ENCODE measurements at places on chromosomes 4 and X.

GRCh38 chrX:150694738-150695410, 1.7 kb downstream of the MTMR1 start:
- H3K4me1 ChIP-seq: peaks cover 10% of the 10 kb centered on the region
- peak; percentile 5 for DNase-seq
- H3K4me3 ChIP-seq: peak overlapping the region; percentile 58
- H3K27me3 ChIP-seq: no peaks in the 10 kb centered on the region
- no peaks in the 10 kb centered on the region for H3K36me3 ChIP-seq
- H3K27ac ChIP-seq: peak overlapping the region; percentile 96

- H3K27me3 ChIP-seq: no peaks in the 10 kb centered on the region
- H3K4me1 ChIP-seq: no peaks in the 10 kb centered on the region
- no peaks in the 10 kb centered on the region for H3K36me3 ChIP-seq
- H3K4me3 ChIP-seq: no peak overlapping the region
- H3K27ac ChIP-seq: no peak overlapping the region
Measured at GRCh38 chr4:184409911-184410692, 64.2 kb downstream of the IRF2 start.

GRCh38 chrX:48107717-48108116, 22.7 kb upstream of the SPACA5B start:
- peak; percentile 1 for DNase-seq
- no peak overlapping the region for H3K4me3 ChIP-seq
- no peaks in the 10 kb centered on the region for H3K27me3 ChIP-seq

- no peaks in the 10 kb centered on the region for H3K27me3 ChIP-seq
- no peak overlapping the region for H3K4me3 ChIP-seq
- H3K36me3 ChIP-seq: no peaks in the 10 kb centered on the region
- DNase-seq: peak; percentile 7
Measured at GRCh38 chrX:24242649-24243175, 71.2 kb downstream of the SUPT20HL2 start.

- H3K4me3 ChIP-seq: no peak overlapping the region
- no peaks in the 10 kb centered on the region for H3K36me3 ChIP-seq
- H3K4me1 ChIP-seq: no peaks in the 10 kb centered on the region
- no peaks in the 10 kb centered on the region for H3K27me3 ChIP-seq
Measured at GRCh38 chr4:72702948-72703347, 133.9 kb upstream of the ADAMTS3 start.

Data from SJCRH30 (cell line).